ENCODE measurements at places on chromosomes 16 and 17.

DNA sequence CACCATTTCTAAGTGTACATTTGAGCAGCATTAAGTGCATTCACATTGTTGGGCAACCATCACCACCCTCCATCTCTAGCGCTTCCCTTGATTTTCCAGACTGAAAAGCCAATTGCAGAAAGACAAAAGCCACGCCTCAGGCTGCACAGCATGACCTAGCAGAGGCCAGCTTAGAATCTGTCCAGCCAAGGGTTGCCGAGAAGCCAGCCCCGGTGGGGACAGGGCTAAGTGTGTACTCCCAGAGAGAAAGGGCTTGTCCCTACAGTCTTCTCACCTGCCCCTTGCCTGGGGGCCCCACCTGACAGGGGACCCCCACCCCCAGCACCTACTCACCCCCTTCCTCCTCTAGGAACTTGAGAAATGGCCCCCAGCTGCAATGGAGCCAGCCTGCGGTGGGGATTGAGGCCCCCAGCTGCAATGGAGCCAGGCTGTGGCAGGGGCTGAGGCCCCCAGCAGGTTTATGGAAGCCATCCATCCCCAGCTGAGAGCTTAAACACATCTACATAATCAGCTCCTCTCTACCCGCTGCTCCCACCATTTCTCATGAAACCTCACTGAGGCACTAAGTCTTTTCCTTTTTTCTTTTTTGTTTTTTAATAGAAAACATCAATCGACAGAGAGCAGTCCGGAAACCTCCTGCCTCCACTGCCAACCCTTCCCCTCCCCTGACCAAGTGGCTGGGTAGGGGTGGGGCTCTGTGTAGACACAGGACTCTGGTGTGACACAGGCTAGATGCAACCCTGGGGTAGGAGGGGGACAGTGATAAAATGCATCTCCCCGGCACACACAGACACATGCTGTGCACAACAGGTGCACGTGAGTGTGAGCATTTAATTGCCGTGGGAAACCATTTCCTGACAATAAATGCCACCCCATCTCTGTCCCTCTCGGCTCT, 77.9 kb downstream of the CCT6B start:
- DNase-seq: no peak

GRCh38 chr17:77434136-77435114, 293.7 kb downstream of the SEC14L1 start:
- no peak for DNase-seq

GRCh38 chr17:82022310-82022980, at the start of gene CENPX:
Gene CENPX, minus strand, starts transcription at chr17:82022878. Its CDS starts 17 bp downstream, at chr17:82022861.
- DNase-seq: no peak

DNA sequence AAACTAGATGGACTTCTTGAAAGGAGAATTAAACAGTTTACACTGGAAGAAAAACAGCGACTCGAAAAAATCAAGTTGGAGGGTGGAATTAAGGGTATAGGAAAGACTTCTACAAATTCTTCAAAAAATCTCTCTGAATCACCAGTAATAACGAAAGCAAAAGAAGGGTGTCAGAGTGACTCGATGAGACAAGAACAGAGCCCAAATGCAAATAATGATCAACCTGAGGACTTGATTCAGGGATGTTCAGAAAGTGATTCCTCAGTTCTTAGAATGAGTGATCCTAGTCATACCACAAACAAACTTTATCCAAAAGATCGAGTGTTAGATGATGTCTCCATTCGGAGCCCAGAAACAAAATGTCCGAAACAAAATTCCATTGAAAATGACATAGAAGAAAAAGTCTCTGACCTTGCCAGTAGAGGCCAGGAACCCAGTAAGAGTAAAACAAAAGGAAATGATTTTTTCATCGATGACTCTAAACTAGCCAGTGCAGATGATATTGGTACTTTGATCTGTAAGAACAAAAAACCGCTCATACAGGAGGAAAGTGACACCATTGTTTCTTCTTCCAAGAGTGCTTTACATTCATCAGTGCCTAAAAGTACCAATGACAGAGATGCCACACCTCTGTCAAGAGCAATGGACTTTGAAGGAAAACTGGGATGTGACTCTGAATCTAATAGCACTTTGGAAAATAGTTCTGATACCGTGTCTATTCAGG, 85.0 kb downstream of the C17orf58 start:
- DNase-seq: no peak

- no peak for DNase-seq
Measured at GRCh38 chr17:31371511-31372097, 19.9 kb upstream of the RAB11FIP4 start.

- no peak for DNase-seq
Measured at GRCh38 chr16:49531931-49532840, 158.6 kb downstream of the C16orf78 start.

GRCh38 chr16:78362524-78363135, 263.2 kb downstream of the WWOX start:
- DNase-seq: no peak

- DNase-seq: no peak
Measured at GRCh38 chr16:19743816-19744159, 25.7 kb downstream of the IQCK start.

DNA sequence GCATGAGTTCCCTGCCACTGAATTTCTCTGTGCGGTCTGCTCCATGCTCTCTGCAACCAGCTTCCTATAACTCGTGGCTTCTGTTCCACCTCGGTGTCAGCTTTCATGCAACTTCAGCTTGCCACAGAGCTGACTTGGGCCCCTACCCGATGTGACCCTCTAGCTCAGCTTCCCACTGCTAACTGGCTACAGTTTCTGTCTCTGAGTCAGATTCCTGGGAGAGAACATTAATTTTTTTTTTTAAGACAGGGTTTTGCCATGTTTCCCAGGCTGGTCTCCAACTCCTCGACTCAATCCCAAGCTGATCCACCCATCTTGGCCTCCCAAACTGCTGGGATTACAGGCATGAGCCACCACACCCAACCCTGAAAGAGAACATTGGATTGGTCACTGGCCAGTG, 35.5 kb upstream of the PSMD7 start:
- DNase-seq: no peak

GRCh38 chr17:43341715-43342588, 56.8 kb upstream of the ARL4D start:
- no peak for DNase-seq

All from esophagus squamous epithelium (tissue), 5 donors.